ENCODE measurements at places on chromosomes 5 and 9. TPM values are rescaled to one million over a fixed set of nuclear protein-coding genes. Genes with fewer than 3 reads are reported as not detected.

PCDHA1 gene
- not detected for total RNA-seq

DMRTA1 gene
- 1.1 TPM for total RNA-seq

CCDC183 gene
- total RNA-seq: 0.89 TPM

POLK gene
- 18.6 TPM for total RNA-seq

CHMP5 gene
- 84.9 TPM for total RNA-seq

GKAP1 gene
- 2.7 TPM for total RNA-seq

BNC2 gene
- total RNA-seq: 1.5 TPM

OR2V2 gene
- not detected for total RNA-seq

PCDHB11 gene
- 1.8 TPM for total RNA-seq

ANXA2R gene
- 0.79 TPM for total RNA-seq

FAM221B gene
- total RNA-seq: not detected

PCAT7 gene
- total RNA-seq: not detected

FCN1 gene
- total RNA-seq: not detected

PCDHGA6 gene
- 3.1 TPM for total RNA-seq

C9orf153 gene
- not detected for total RNA-seq

FOXI1 gene
- total RNA-seq: not detected

GFI1B gene
- not detected for total RNA-seq
